ENCODE measurements at places on chromosomes 12 and 14.

- DNase-seq, result no peak
These were observed 18.9 kb upstream of the NUDT4 start for GRCh38 chr12:93358821-93359220.

GRCh38 chr12:38502415-38502814 lies 185.8 kb downstream of the ALG10B start:
- no peak for DNase-seq

DNA sequence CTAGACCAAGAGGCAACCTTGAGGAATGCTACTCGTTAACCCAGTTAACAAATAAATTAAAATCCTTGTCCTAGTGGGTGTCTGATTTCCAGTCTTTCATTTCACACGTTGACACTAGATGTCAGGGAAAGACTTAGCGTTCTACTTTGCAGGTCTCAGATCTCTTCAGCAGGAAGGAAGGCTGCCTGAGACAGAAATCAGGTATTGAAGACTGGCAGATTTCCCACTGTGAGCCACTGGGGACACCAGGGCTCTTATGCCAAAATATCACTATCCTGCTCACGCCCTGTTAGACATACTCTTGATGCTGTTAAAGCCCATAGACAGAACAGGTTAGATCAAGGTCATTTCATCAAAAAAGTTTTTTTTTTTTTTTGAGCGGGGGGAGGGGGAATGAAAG lies 33.0 kb downstream of the EMP1 start:
- no peak for DNase-seq

DNA sequence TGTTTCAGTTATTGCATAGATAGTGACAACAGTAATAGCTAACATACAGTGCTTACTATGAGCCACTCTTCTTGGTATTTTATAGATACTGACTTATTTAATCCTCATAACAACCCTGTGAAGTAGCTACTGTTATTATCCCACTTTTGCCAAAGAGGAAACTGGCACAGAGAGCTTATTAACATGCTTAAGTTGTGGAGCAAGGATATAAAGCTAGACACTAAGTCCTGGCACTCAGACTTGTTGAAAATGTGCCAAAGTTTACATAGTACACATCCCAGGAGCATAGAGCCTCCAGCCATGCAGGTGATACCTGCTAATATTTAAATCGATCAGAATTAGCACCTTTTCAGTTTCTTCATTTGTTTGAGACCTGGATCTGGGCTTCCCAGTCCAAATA lies 41.8 kb downstream of the VEZT start:
- no peak for DNase-seq

DNA sequence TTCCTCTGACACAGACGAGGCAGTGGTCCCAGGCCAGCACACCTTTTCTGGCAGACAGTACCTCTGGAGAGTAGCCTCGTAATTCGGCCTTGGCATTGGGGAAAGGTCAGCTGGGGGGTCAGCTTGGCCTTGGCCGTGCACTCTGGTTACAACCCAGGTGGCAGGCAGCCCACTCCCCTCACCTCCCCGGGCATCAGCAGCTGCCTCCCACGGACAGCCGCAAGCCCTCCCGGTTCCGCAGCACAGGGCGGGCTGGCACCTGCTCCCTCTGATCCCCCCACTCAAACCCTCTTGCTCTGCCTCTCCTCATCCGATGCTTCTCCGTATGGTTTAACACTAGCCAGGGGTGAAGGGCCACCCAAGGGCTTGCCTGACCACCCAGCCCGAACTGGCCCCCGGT lies 50.6 kb downstream of the TEAD4 start:
- DNase-seq, result no peak

GRCh38 chr12:115956236-115956635 lies 321.3 kb downstream of the MED13L start:
- DNase-seq, result no peak

GRCh38 chr12:132610051-132610759 lies at the start of gene LRCOL1:
TSS of gene LRCOL1 (minus strand) at chr12:132610582. CDS start at chr12:132606251, 4,331 bp downstream.
- DNase-seq, result no peak

- no peak for DNase-seq
These were observed 13.9 kb downstream of the LDHB start for GRCh38 chr12:21643758-21644157.

DNA sequence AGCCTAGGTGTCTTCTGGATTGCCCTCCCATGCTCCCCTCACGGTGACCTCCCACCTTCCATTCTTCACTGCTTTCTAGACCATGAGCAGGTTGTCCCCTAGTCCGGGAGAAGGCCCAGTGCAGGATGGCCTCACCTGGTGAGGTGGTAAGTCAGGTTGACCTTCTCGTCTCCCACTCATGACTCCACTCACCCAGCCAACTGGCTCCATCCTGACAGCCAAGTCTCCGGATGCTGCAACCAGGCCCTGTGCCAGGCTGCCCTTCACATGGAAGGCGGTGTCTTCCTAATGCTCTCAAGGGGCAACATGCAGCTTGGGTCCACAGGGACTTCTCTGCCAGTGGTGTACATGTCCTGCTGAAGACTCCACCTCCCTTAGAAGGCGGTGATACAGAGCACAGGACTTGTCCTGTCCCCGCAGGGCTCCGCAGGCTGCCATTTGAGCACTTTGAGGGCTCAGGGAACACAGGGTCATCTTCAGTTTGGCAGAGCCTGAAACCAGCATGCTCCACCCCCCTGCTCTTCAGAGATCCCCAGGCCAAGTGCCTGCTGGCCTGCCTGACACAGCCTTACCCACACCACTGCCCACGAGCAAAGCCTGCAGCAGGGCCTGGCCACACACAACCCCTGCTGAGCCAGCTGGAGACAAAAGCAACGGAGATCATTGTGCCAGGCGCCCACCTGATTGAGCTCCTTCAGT lies 25.4 kb downstream of the BATF start:
- no peak for DNase-seq

DNA sequence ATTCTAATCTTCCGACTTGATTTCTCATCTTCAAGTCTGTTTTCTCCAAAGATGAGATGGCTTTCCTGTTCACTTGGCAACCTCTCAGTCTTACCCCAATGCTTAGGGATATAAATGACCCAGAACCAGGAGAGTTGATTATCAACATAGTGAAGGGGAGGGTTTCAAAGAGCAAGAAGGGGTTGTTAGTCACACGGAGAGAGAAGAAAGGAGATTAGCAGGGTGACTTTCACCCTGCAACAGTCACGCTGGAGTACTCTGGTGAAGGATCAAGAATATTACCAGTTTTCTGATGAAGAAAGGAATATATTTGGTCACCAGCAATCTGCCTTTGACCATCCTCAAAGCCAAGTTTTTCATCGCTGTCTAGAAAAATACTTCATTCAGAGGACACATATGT lies at the start of gene TMEM52B:
Gene TMEM52B, plus strand, starts transcription at position 212 of the 400 bp plus-strand sequence. CDS start 543 bp downstream, outside the sequence.
- DNase-seq, result no peak

DNA sequence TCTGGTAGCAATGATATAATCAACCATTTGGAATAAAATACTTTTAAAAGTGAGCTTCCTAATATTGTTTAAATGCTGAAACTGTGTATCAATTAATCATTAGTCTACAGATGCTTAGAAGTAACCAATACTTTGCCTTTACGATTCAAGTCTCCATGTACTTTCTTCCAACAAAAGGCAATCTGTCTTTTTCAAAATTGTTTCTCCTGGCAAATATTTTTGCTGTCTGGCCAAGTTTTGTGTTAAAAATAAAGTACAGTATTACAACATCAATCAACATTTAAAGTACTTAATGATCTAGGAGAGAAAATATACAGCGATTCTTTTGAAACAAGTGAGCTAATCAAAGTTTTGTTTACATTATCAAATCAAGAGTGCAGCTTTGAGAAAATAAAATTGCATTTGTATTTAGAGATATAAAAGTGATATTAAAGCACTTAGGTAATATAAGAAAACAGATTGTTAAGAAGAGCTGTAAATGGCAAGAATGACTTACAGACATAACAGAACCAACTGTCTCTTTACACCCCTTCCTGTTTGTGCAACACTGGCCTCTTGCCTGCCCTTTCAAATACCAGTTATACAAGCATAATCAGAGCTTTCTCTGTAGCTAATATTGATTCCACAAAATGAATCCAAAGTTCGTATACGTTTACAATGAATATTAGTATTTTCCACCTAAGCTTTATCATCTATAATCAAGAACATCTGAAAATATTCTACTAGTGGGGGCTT lies 38.2 kb upstream of the FBLN5 start:
- no peak for DNase-seq

GRCh38 chr12:57837864-57838562 lies 8.5 kb downstream of the CTDSP2 start:
- no peak for DNase-seq

DNA sequence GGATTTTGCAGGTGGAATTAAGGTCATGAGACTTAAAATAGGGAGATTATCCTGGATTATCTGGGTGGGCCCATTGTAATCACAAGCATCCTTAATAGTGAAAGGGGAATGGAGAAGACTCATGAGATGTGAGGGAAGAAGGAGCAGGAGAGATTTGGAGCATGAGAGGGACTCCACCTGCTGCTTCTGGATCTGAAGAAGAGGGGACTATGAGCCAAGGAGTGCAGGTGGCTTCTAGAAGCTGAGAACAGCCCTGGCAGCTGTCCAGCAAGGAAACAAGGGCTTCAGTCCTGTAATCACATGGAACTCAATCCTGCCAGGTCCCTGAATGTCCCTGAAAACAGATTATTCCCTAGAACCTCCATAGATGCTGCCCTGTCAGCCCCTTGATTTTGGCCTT lies 67.8 kb downstream of the PELI2 start:
- DNase-seq, result no peak

DNA sequence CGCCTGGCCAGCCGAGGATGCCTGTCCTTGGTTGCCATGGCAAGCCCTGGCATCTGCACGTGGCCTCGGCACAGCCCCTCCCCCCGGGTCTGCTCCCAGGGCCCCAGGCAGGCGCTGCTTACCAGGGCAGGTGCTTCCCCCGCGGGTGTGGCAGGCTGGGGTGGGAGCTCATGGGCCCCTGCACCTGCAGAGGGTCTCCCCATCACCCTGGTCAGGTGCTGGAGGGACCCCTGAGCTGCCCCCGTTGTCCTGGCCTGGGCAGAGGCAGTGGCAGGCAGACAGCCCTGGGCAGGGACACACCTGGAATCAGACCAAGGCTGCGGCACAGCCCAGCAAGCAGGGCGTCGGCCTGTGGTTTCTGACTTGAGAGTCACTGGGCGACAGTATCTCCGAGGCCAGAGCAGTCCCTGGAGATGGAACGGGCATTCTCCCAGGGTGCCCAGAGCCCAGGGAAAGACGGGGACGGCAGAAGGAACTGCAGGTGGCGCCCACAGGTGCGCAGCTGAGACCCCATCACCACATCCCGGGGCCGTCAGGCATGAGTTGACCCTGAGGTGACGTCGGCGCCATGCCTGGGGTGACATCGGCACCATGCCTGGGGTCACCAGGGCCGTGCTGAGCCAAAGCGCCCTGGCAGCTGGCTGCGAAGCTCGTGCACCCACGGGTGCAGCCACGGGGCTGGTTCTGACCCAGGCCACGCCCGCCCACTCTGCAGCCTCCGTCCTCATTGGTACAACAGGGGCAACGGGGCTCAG lies 56.1 kb upstream of the FBRSL1 start:
- no peak for DNase-seq
